KG1 (cell line): ENCODE measurements at places on chromosomes 3 and 15.
A peak's percentile ranks its signal among the peaks of the same experiment; 100 is the strongest.

DNA sequence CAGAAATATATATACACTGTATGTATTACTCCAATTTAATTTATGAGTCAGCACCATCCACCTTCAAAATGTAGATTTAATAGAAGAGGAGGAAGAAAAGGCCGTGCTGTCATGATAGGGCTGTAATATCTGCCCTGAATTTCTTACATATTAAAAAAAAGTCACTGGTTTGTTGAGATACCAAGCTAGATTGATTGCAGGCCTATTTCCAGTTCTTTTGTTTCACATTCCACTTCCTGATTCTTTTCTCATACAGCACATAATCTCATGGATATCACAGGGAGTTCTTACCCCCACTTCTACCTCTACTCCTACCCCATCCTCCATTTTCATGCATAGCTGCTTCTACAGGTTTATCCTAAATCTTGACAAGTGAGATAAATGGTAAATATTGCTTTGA, 290.3 kb downstream of the ZBTB20 start:
- no peak for DNase-seq

DNA sequence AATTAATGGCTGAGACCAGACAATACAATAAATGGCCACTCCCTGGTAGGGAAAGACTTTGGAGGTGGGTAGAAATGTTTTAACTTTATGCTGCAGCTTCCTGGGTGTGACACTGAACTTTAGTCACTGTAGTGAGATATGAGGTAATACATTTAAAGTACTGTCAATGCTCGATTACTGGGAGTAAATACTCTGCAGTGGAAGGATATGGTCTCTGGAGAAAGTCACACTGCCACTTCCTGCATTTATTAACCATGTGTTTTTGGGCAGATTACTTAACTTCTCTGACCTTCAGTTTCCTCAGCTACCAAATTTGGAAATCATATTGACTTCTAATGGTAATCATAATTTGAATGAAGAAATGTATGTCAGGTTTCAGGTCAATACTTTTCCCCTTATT, 317.1 kb upstream of the TGFBR2 start:
- no peak for DNase-seq

GRCh38 chr3:119657887-119658702, 2.3 kb downstream of the POPDC2 start:
- DNase-seq: no peak

DNA sequence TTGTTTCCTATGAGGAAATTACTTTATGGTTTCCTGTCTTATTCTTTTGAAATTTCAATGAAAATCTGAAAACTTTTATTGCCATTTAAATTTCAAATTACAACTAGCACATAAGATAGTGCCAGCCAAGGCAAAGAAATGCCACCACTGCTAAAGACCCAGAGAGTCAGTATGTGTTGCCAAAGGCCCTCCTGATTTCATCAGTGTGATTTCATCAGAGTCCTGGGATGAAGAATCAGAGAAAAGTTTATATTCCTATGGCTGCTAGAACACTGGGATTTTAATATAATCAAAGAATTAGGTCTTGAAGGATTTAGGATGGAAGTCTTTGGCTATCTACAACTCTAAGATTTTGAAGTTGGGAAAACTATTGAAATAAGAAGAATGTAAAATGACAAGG, 434.2 kb upstream of the CCDC54 start:
- no peak for DNase-seq

DNA sequence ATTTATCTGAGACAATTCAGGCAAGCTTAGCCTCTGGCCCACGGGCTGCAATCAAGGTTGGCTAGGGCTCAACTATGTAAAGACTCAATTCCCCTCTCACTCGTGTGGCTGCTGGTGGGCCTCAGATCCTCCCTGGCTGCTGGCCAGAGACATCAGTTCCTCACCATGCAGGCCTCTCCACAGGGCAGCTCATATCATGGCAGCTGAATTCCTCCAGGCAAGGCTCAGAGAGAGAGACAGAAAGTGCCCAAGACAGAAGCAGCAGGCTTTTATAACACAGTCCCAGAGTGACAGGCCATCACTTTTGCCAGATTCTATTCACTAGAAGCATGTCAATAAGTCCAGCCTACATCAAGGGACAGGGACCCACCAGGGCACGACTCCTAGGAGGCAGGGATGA, 63.2 kb downstream of the XXYLT1 start:
- DNase-seq: no peak

GRCh38 chr15:81292523-81293001, 31.4 kb downstream of the STARD5 start:
- no peak for DNase-seq

GRCh38 chr15:101010781-101011180, 91.6 kb downstream of the LRRK1 start:
- no peak for DNase-seq

GRCh38 chr3:112858410-112859069, 11.9 kb upstream of the CD200R1L start:
- DNase-seq: peak; percentile 37
